ENCODE measurements at places on chromosomes 16 and 17.

DNA sequence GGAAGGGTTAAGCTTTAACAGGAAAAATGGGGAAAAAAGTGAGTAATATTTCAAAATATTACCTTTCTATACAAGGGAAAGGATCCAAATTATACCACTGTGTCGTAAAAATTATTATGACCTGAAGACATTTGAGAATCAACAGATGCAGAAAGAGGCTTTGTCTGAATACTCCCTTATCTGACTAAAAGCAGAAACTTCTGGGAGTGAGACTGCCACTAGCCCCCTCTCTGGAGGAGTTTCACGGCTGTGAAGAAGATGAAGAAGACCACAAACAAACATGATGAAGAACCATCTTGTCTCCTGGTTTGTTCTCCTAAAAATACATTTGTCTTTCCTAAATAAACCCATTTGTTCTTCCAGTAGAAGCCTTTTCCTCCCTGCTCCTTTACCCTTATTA, 29.4 kb downstream of the CNTROB start:
- DNase-seq: no peak

DNA sequence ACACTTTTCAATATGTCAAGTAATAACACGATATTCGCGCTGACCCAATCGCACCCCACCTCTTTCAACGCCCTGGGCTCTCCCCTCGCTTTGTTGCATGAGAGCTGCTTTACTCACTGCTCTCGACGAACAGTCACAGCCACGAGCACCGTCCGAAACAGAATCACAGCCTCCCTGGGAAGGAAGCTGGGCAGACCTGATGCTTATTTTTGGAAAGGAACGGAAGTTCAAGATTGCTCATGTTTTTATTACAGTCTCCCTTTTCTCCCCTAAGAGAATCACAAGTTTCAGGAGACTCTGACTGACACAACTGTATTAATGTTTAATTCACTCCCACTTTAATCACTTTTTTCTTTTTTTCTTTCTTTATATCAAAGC, 67.8 kb downstream of the ANKRD11 start:
- no peak for DNase-seq

DNA sequence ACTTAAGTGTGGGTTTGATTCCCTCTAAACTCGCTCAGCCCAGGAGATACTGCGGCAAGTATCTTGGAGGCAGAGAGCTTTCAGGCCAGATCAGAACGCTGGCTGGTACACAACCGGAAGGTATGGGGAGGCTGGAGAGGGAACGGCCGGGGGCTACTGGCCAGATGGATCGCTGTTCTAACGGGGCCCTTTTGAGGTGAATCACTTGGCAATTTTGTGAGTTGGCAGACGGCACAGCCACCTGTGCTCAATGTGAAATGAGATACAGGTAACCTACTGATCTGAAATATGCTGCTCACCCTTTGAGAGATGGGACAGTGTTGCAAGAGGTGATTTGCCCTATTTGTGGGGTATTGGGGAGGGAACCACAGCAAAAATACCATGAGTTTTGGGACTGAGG, 622.9 kb upstream of the RBFOX1 start:
- DNase-seq: no peak

DNA sequence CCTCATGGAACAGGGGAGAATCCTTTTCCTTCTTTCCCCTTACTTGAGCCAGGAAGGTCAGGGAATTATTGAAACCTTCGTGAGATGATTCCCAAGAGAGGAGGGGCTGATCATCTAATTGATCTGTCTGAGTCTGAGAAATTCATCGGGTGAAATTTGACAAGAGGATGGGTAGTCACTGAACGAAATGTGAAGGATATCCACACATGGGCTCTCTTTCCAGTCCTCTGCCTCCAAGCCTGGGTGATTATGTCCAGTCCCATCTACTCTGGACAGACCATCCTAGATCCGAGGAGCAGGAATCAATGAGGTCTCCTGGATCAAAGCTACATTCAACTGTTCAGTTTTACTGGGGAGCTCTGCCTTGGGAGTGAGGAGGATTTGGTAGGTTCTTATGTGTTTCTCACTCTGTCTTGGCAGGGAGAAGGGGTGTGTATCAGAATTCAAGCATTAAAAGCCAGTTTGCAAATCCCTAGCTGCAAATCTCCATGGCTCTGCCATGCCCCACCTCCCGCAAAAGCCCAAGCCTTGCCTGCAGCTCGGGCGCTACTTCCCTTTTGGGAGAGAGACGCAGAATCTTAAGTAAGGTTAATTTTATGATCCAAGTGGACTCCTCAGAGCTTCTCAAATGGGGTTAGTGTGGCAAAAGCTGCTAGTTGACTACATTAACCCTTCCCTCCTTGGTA, 47.1 kb upstream of the TEKT3 start:
- DNase-seq: no peak

GRCh38 chr16:75351183-75351582, 82.1 kb downstream of the CFDP1 start:
- no peak for DNase-seq

GRCh38 chr17:80163336-80163735, 6.5 kb upstream of the CARD14 start:
- DNase-seq: no peak

GRCh38 chr17:40534371-40535189, 30.7 kb downstream of the CCR7 start:
- DNase-seq: no peak

Data from hindlimb muscle (tissue), 1 donor.